ENCODE measurements at places on chromosomes 6 and 20.
A peak's percentile ranks its signal among the peaks of the same experiment; 100 is the strongest.

DNA sequence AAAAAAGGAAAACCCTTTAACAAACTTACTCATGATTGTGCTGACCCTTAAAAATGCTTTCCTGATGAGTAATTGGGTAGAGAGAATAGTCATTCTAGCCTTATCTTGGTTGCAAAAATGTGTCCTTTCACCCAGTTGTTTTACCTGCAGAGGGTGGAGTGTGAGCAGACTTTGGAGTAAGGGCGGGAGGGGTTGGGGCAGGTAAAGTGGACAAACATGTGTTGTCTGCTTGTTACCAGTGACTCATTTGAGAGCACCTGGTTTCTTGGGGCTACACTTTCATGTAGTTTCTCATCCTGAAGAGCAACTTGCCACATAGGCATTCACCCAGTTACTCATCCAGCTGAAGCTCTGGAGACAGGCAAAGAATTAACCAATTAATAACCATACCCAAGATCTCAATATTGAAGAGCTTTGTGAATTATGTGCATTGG is 121.1 kb downstream of the TNFRSF21 start:
- peak; percentile 31 for DNase-seq

DNA sequence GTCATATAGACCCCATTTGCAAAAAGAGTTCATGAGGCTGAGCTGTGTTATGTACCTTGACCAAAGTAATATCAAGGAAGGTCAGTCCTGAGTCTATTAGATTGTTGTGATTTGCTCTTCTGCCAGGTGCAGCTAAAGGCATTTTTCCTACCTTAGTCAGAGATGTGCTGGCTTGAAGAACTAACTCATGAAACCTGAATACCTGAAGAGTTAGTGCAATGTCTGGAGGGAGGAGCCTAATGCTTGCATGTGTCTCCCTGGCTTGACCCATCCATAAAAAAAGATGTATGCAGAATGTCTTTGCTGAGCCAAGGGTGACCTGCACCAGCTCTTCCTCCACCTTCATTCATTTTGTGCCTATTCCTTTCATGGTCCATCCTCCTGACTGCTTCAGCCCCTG is 742.0 kb downstream of the KIF16B start:
- no peak for DNase-seq

- DNase-seq, result no peak
Measured at GRCh38 chr6:156618600-156619205, 158.5 kb upstream of the ARID1B start.

- DNase-seq, result no peak
Measured at GRCh38 chr20:38523697-38524096, 51.1 kb downstream of the RALGAPB start.

- no peak for DNase-seq
Measured at GRCh38 chr6:93417421-93418013, 1.8 kb downstream of the EPHA7 start.

- no peak for DNase-seq
Measured at GRCh38 chr6:122524056-122524455, 52.4 kb upstream of the SERINC1 start.

- no peak for DNase-seq
Measured at GRCh38 chr6:122713138-122713537, 66.4 kb upstream of the FABP7 start.

DNA sequence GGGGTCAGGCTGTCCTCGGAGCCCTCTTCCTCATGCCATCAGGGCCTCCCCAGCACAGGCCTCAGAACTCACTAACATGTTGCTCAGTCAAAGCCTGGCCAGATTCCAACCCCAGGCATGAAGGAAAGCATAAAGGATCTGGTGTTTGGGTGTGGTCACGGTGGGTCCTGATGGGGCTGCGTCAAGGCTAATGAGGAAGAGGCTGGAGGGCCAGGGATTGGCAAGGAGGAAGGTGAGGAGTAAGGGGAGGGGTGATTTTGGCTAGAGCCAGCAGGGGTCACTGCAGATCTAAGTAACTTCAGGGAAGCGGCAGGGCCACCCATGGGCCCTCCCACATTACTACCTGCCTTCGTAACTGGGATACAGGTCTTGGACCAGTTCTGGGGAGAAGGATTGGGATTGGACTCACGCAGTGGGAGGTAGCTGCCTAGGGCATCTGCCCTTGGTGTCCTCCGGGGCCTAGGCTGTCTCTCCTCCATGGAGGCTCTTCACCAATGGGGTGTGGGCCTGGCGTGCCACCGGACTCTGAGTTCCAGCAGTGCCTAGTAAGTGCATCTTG is 36.2 kb upstream of the MRPS18A start:
- peak; percentile 78 for DNase-seq

DNA sequence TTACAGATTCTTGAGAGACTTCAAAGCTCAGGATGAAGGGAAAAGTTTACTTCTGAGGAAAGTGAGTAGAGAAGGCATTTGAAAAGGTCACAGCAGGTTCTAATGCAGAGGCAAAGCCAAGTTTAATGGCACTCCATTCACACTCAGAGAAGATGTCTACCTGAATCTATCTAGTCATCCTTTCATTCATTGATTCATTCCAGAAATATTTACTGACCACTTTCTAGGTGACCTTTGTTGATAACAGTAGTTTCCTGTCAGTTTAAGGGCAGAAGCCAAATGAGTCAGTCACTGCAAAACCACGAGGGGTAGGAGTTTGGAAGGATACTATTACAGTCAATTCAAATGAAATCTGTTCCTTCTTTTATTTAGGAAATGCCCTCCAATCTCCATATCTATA is 30.8 kb downstream of the FBXO5 start:
- DNase-seq, result peak; percentile 27

- DNase-seq, result no peak
Measured at GRCh38 chr6:159801935-159802334, 1.9 kb downstream of the PNLDC1 start.

GRCh38 chr20:58467572-58468527 is 47.3 kb downstream of the APCDD1L start:
- no peak for DNase-seq

DNA sequence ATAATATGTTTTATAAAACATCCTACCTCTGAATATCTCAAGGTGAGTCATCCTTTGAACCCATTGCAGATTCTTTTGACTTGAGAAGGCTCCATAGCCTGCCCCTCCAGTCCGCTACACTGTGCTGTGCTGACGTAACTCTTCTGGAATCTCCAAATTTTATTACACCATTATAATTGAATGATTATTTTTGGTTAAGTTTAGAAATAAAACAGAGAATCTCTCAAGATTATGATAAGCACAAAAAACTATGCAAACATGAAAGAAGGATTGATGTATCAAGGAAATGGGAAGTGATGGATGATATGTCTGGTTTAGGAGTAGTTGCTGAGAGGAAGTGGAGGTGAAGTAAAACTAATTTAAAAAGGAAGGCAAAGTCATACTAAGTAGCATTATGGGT is 1021.3 kb downstream of the HACE1 start:
- no peak for DNase-seq

GRCh38 chr20:54305421-54305820 is 97.5 kb downstream of the PFDN4 start:
- DNase-seq, result no peak

DNA sequence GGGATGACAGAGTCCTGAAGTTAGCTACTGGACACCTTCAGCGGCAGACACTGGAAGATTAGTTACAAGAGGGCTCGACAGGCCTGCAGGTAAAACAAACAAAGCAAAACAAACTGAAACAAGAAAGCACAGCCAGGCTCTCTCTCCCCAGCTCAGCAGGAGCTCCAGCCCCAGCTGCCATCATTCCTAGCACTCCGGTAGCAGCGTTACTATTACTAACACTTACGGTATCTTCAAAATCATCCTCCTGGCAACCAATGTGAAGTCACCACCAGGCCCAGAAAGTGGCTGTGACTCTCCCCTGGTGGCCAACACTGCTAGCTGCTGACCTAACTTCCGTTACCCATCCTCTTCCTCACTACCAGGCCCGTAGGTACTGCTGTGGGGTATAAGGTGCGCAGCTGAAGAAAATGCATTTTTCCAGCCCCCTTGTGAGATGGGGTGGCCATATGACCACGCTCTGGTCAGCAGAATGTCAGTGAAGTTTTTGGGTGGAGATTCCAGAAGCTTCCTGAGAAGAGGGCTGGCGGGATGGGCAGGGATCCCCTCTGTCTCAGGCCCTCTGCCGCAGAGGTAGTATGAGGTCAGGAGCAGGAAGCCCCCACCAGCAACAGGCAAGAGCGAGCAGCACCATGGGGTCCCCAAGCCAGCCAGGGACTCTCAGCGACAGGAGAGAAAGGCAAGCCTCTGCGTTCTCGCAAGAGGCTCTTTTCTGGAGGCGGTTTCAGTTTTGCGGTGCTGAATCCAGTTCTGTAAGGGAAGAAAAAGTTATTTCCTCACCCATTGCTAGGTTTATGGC is 37.4 kb upstream of the TBXT start:
- DNase-seq, result no peak

DNA sequence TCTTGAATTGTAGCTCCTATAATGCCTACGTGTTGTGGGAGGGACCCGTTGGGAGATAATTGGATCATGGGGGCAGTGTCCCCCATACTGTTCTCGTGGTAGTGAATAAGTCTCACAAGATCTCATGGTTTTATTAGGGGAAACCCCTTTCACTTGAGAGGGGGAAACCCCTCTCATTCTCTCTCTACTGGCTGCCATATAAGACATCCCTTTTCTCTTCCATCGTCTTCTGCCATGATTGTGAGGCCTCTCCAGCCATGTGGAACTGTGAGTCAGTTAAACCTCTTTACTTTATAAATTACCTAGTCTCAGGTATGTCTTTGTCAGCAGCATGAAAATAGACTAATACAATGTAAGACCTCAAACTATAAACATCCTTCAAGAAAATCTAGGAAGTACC is 23.1 kb downstream of the PAQR8 start:
- no peak for DNase-seq

- DNase-seq, result no peak
Measured at GRCh38 chr6:85361643-85362014, 88.3 kb upstream of the NT5E start.

DNA sequence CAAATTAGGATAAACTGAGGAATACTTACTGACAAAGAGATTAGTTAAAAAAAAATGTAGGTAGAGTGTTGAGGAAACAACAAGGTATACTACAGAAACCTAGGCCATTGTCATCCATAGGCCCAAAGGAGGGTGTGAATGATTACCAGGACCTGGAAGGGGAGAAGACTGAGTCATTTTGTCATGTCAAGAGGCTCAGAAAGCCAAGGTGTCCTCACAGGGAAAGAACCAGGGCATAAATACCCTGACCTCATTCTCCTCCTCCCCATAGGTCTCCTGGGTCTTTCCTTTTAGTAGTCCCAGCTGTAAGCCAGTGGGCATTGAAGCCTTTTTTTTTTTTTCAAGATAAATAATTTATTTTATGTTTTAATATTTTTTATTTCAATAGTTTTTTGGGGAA is 582.1 kb upstream of the JAG1 start:
- DNase-seq, result no peak

GRCh38 chr6:41489120-41489851 is 56.9 kb upstream of the FOXP4 start:
- no peak for DNase-seq

DNA sequence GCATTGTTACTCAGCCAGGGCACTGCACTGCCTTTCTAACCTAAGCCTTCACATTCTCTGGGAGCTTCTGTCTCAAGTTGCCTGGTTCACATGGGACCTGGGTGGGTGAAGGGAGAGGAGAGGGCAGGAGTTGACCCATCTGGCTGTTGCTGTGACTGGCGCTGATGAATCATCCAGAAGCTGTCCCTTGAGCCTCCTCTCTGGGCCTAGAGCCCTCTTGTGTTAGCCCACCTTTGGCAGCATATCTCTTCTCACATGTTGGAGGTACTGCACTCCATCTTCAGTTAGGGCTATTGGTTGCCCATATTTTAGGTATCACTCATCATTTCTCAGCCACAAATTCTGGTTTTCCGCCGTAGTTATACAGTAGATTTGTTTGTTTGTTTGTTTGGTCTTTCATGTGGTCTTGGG is 19.8 kb downstream of the XRN2 start:
- DNase-seq, result no peak

DNA sequence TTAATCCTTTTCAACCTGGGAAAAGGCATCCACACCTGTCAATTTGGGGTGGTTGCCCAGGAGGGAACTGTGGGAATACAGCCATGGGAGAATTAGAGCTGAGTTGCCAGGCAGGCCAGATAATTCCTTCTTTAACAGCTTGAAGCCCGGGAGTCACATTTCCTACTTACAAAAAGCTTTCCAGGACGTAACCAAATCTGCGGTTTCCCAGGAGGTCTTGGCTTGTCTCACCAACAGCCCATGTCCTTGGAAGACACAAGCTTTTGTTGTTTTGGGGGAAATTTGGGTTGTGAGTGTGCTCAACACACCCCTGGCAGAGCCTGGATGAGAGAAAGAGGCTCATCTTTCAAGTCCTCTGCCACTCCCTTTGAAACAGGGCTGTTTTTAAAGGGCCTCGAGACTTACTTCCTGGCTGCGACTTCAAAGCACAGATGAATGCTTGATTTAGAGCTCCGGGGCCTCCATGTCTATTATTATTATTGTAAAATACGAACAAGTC is 465.9 kb upstream of the BTBD3 start:
- DNase-seq, result no peak

GRCh38 chr6:33504486-33504885 is 50.1 kb downstream of the ZBTB9 start:
- no peak for DNase-seq

DNA sequence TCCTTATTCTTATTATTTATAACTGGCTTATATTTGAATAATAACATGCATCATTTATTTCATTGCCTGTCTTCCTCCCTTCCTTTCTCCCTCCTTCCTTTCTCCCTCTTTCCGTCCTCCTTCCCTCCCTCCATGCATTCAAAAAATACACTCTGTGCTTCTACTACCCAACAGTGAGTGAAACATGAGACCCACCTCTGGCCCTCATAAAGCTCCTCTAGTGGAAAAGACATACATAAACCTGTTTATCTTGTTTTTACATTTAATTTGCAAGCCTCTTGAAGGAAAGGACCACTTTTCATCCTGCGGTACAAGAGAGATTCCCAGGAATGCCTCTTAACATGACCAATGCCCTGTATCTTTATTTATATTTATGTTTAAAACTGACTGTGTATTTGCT is 21.8 kb upstream of the ISM1 start:
- no peak for DNase-seq

Measured in HTR-8/SVneo (cell line).